Activated CD8-positive, alpha-beta memory T cell treated with anti-CD3 and anti-CD28 coated beads for 48 hours (primary cell): ENCODE measurements at places on chromosomes 7 and 10.

DNA sequence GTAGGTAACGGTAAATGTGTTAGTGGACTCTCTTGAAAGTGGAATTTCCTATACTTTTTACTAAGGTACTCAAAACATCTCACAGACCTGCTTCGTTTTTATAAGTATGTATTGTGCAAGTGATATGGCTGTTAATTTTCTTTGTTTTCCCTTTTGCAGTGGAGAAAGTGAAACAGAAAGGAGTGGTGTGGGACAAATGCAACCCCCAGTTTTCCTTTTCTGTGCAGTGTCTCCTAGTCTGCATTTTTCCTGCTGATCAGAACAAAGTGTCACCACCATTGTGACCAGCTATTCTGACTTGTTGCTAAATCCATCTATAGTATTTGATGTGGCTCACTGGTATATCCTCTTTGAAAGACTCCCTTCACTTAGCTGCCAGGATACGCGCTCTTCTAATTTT, 410.0 kb downstream of the EXOC4 start:
- DNase-seq, result no peak

DNA sequence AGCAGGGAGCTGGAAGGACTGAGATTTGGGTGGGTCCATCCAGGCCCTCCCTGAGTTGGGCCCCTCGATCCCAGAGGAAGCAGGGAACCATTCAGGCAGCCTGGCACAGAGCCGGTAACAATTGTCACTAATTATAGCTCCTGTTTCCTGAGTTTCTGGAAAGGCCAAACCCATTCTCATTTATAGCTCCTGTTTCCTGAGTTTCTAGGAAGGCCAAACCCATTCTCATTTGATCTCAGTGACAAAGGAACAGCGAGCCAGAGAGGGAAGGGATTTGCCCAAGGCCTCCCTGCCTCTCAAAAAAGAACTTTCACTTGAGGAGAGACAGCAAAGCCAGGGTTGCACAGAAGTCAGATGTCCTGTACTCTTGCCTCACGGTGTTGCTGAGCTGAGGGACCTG, 521.9 kb downstream of the TYW1 start:
- no peak for DNase-seq

GRCh38 chr7:151426441-151426903, 13.5 kb downstream of the CRYGN start:
- no peak for DNase-seq

DNA sequence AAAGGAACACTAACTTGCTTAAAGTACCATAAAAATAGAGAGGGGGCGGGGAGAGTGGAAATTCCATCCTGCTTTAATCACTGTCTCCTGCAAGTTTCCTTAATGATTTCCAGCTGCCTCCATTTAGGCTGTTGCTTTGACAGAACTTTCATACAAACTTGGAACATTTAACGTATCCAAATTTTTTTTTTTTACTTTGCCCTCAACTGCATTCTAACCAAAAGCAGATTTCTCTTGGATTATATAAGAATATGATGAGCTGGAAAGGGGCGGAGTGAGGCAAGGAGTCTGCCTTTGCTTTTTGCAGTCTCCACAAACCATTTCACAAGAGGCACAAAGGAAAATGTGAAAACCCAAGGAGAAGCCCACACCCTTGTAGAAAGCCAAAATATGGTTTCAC, 46.6 kb upstream of the COL1A2 start:
- no peak for DNase-seq

DNA sequence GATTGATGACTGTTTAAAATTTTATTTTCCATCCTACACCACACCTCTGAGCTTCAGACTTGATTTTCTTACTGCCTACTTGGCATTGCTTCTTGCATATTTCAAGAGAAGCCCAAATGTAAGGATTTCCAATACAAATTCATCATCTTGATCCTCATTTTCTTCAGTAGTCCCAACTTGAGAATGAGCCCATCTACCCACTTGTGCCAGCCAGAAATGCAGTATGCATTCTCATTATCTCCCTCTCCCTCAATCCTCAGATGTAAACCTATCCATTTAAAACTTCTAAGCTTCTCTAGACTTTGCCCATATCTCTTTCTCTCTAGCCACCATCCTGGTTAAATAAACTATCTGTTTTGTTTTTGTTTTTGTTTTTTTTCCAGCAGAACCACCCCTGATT, 22.4 kb upstream of the EGFR start:
- DNase-seq, result no peak

DNA sequence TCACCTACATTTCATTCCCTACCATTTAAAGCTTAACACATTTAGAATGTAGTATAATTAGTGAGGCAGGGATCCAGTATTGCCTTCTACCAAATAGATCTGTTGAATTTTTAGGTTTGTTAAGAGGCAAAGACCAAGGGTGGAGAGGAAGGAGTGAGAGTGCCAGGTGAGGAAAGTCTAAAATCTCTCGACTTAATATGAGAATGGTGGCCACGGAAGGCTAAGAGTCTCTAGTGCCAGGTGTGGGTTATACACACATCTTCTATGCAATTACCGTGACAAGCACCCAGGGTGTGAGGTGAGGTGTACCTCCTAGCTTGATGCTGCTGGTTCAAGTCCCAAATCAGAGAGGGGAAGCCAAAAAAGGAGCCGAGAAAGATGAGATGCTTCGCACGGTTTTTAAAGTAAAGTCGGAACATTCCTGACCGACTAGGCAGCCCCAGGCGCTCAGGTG, 439 bp downstream of the IQUB start:
- no peak for DNase-seq

DNA sequence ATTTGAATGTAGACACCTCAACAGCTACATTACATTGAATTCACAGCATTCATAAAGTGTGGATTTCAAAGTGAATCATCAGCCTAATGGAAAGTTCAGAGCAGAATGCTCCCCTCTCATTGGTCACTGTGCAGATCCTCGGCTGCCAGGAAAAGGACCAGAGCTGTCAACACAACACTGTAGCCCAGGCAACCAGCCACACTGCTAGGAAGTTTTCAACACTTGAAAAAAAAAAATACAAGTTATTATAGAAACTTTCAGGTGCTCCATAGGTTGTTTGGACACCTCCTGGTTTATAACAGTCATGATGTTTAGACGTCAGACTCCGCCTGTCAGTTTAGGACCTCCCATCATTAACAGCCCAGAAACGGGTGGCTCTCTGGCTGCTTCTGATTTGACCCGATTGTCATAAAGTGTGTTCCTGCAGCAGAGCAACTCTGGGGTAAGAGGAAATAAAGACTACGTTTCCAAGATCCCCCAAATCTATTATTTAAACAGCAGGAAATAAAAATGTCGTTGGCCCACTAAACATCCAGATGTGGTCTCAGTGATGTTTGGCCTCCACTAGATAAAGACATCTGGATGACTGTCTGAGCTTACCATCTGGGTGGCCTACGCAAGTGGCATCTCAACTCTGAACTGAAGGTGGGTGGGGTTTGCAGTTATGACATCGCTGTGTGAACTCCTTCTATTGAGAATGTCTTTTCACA, 117.4 kb downstream of the CABCOCO1 start:
- DNase-seq, result no peak

GRCh38 chr7:39526666-39527065, 39.5 kb upstream of the YAE1 start:
- DNase-seq, result no peak

GRCh38 chr10:33669904-33670303, 335.4 kb upstream of the NRP1 start:
- DNase-seq, result no peak

- DNase-seq, result no peak
Observed at GRCh38 chr7:148579366-148579765, 11.2 kb upstream of the C7orf33 start.

DNA sequence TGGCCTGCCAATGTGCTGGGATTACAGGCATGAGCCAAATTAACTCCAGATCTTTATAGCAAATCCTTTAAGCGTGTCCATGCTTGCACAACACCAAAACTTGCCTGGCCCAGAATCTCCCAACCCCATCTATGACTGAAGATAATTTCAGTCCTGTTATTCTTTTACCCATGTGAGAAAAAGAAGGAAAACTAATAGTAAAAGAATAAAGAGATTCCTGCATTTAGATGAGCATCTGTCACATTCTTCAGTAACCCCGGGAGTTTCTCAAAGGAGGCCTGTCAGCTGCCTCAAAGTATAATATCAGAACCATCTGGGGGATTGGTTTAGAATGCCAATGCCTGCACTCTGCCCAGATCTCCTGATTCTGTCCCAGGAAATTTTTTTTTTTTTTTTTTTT, 158.1 kb upstream of the KMT2E start:
- DNase-seq, result no peak

DNA sequence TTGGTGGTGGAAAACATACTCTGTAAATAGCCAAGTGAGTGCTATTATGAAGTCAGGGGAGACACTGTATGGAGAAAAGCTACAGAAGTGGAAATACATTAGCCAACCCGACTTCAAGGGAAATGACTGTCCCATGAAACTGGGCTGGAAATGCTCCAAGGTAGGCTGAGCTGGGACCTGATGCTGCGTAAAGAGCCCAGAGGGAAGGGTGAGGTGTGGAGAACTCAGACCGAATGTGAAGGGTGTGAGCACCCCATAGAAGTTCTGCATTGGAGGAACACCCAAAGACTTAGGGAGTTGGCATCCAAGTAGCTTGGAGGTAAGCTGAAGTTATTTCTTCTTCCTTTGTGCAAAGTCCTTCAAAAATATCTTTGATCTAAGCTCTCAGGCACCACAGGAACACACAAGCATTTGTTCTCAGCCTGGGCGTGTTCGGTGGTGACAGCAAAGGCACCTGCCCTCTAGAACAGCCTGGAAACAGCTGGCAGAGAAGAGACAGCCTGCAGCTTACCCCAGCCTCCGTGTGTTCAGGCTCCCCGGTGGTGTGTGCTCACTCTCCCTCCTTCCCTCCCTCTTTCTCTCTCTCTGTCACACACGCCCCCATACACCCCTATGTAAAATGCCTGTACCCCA, 19.1 kb upstream of the GJD4 start:
- no peak for DNase-seq

DNA sequence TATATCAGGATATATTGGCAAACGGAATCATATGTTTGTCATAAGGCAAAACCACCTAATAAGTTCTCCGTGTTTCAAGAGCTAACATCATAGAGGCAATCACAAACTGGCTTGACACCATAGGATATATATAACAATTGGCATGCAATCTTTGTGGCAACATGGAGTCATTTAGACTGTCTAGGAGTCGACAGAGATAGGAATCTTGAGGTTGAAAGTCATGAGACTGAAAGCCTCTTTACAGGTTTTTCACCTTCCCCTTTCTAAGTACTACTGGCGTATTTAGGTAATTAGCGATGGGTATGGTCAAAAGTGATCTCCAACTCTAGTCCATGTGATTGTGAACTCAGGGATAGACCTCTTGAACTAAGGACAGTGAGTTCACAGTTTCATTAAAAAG, 63.7 kb downstream of the THSD7A start:
- no peak for DNase-seq

DNA sequence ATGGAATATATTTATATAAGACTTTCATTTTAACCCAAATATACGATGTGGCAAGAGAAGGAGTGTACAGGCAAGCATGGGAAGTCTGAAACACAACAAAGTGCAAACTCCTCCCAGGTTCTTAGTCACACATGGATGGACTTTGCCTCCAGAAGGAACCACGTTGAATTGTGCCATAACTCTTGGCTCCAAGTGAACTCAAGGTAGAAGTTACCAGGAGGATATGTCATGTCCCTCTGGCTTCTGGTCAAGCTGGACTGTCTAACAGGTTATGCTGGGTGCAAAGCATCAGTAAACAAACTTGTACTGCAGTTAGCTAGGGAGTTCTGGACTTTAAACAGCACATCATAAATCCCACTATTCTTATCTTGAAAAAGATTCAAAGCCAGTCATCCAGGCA, 328.3 kb upstream of the TEX47 start:
- no peak for DNase-seq

GRCh38 chr7:134357486-134357885, 40.8 kb upstream of the SLC35B4 start:
- DNase-seq, result no peak

GRCh38 chr7:4724648-4725013, 42.5 kb downstream of the FOXK1 start:
- DNase-seq, result no peak

- no peak for DNase-seq
Observed at GRCh38 chr7:68783684-68784083, 814.6 kb upstream of the AUTS2 start.
